Heart right ventricle (tissue), 16 donors: ENCODE measurements at places on chromosomes 6 and 20. TPM values are rescaled to one million over a fixed set of nuclear protein-coding genes. Genes with fewer than 3 reads are reported as not detected.

DNA sequence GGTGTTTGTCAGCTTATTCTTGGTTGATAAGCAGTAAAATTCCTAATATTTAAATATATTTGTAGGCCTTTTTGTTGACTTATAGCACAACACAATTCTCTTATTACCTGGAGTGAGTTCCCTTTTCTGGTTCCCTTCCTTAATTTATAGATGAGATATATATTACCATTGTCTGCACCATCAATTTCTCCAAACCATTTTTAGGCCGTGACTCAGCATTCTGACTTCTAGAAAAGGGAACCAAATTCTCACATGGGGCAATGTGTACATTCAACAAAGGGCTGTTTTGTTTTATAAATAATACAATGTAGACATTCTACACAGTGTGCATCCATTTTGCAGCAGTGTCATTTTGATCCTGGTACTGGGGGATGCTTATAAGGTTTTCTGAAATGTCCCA, 52.8 kb downstream of the NCOA7 start:
- no peak for DNase-seq

DNA sequence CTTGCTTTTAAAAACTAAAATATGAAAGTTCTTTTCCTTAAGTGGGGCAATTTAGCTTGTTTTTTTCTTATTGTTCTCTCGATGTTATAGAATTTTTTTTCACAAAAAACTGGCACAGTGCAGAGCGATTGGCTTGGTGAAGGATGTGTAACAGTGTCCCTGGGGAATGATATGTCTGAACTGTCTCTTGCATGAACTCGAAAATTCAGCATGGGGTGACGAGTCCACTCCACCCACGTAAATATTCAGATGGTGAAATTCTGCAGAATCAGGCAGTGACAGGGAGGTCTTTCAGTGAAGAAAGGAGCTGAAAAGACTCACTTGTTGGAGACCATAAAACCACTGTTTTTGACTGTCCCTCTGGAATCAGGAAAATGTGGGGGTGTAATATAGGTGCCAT, 505.3 kb downstream of the MMUT start:
- DNase-seq = no peak

DNA sequence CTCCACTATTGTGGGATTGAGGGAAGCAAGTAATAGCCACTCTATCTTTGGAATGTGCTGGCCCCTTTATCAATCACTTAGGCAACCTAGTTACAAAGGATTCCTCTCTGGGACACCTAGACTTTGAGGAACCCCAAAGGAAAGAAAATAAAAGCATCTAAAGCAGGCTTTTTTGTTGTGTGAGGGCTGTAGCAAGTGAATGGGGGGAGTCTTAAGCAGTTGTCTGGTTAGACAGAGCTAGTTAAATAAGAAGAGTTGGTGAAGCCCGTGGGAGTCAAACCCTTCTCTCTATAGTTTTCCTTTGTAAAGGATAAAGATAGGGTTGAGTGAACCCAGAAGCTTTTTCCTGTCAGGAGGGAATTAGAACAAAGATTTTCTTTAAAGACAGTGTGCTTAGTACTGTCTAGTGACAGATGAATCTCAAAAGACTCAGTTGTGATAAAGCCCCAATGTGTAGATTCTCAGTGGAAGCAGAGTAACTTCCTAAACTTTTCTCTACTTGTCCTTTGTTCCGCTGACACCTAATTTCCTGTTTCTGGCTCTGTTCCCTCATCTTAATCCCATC, 63.3 kb downstream of the HDGFL1 start:
- DNase-seq = no peak

- no peak for DNase-seq
Measured at GRCh38 chr20:23595941-23596340, 9.8 kb downstream of the CST9 start.

- DNase-seq = no peak
Measured at GRCh38 chr6:73739096-73739495, 43.1 kb downstream of the CD109 start.

GRCh38 chr6:13553646-13554045, 20.8 kb upstream of the SIRT5 start:
- DNase-seq = no peak

DNA sequence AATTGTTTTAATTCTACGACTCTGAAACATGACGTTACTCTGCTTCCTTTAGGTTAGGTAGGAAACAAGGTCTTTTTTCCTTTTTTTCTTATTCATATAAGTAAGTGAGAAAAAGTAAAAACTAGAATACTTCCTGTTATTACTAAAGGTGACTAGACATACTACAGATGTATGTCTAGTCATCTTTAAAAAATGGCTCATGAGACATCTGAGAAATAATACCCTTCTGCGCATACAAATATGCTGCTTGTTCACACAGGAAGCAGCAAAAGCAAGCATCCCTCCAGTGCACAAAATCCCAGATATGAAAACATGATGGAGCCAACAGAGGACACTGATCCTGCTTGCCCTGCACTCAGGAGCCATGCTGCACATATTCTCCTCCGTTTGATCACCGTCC, 699.1 kb downstream of the EPM2A start:
- no peak for DNase-seq

GRCh38 chr6:108565091-108565766, 4.5 kb downstream of the FOXO3 start:
- no peak for DNase-seq

DNA sequence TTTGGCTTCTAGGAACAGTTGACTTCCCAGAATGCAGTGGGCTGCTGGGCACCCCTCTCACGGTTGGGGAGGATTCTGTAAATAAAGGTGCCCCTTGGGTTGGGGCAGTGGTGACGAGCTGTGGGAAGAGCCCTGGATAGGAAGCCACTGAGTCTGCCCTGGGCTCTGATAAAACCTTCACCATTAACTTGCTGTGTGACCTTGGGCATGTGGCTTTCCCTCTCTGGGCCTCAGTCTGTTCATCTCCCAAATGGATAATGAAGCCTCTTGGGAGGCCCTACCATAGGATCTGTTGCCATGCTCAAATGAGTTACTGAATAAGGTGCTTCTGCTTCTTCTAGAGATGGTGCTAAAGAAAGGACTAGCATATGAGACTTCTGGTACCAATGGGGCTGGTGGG, 3.7 kb downstream of the CRIP3 start:
- DNase-seq = no peak

GRCh38 chr6:169632841-169633240, 69.0 kb downstream of the WDR27 start:
- no peak for DNase-seq

GRCh38 chr6:36028088-36028876, 674 bp downstream of the MAPK14 start:
- peak; percentile 44 for DNase-seq

DNA sequence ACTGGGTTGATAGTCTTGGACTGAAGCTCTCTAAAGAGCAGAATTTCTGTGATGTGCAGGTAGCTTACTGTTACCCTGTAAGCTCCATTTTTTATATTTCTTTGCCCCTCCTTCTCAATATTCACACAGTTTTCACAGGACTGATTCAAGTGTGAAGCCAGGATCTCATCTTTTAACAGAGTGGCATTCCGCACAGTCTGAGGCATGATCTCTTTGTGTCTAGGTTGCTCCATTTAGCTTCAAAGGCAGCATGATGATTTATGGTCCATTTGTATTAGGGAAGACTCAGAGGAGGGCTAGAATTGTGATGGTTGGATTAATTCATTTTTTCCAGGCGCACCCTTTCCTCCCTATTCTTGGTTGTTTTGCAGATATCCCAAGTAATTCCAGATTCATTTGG, 43.5 kb downstream of the CARMIL1 start:
- no peak for DNase-seq

GRCh38 chr20:56765172-56766073, 136.3 kb downstream of the TFAP2C start:
- no peak for DNase-seq

GRCh38 chr6:89044328-89045010, 36.1 kb upstream of the PNRC1 start:
- no peak for DNase-seq

ULBP3 gene
- total RNA-seq = 0.81 TPM

MYMX gene
- total RNA-seq = 0.86 TPM

ASF1A gene
- 19.9 TPM for total RNA-seq
